ENCODE measurements at places on chromosomes 16 and 17. TPM values are rescaled to one million over a fixed set of nuclear protein-coding genes. Genes with fewer than 3 reads are reported as not detected.

PRCD gene
- total RNA-seq, result 0.38 TPM

KRT24 gene
- total RNA-seq, result not detected

ARL5C gene
- not detected for total RNA-seq

EFCAB13 gene
- 4.8 TPM for total RNA-seq

ATP2C2 gene
- total RNA-seq, result not detected

PAQR4 gene
- 39.0 TPM for total RNA-seq

CCR7 gene
- total RNA-seq, result 154 TPM

HOXB13 gene
- not detected for total RNA-seq

MMP25 gene
- 1.5 TPM for total RNA-seq

P2RX1 gene
- total RNA-seq, result 0.22 TPM

SLC9A5 gene
- total RNA-seq, result 5.2 TPM

PYY gene
- not detected for total RNA-seq

ADAT1 gene
- total RNA-seq, result 59.8 TPM

CD300LF gene
- not detected for total RNA-seq

ALOXE3 gene
- total RNA-seq, result not detected

TMUB2 gene
- 20.8 TPM for total RNA-seq

NQO1 gene
- 16.0 TPM for total RNA-seq

SLC22A31 gene
- total RNA-seq, result not detected

TMEM100 gene
- not detected for total RNA-seq

XYLT1 gene
- total RNA-seq, result 9.1 TPM

ALOX15B gene
- not detected for total RNA-seq

CLEC10A gene
- total RNA-seq, result 0.33 TPM

ABCA5 gene
- 14.8 TPM for total RNA-seq

KIF19 gene
- 0.24 TPM for total RNA-seq

CACNB1 gene
- 12.3 TPM for total RNA-seq

GAS7 gene
- 3.3 TPM for total RNA-seq

ZNF19 gene
- total RNA-seq, result 3.1 TPM

NT5M gene
- total RNA-seq, result 6.6 TPM
